ENCODE measurements at places on chromosomes 3 and 15. TPM values are rescaled to one million over a fixed set of nuclear protein-coding genes. Genes with fewer than 3 reads are reported as not detected.

Gene RAB5A
- 49.7 TPM for total RNA-seq

Gene RASL12
- total RNA-seq, result 0.69 TPM

Gene SEC62
- total RNA-seq, result 83.9 TPM

Gene PP2D1
- total RNA-seq, result not detected

Gene ASB14
- total RNA-seq, result not detected

Gene SLC51B
- not detected for total RNA-seq

Gene KLHL40
- not detected for total RNA-seq

Gene ZNF106
- 102 TPM for total RNA-seq

Gene STAC
- total RNA-seq, result 2.0 TPM

Gene ACKR4
- not detected for total RNA-seq

Gene KIF7
- total RNA-seq, result 9.5 TPM

Gene CD96
- not detected for total RNA-seq

Gene ACAD9
- total RNA-seq, result 54.5 TPM

Gene NECTIN3
- 11.7 TPM for total RNA-seq

Gene OIP5
- total RNA-seq, result 31.0 TPM

All from A673 (cell line).